ENCODE measurements at places on chromosomes 7 and 10. TPM values are rescaled to one million over a fixed set of nuclear protein-coding genes. Genes with fewer than 3 reads are reported as not detected.

Gene OPN1SW
- total RNA-seq = not detected

GRCh38 chr7:130421684-130422083 lies 19.1 kb downstream of the CEP41 start:
- H3K36me3 ChIP-seq = peaks cover 2% of the 10 kb centered on the region
- no peak overlapping the region for H3K27ac ChIP-seq
- H3K4me3 ChIP-seq = no peak overlapping the region
- peak; percentile 28 for DNase-seq

DNA sequence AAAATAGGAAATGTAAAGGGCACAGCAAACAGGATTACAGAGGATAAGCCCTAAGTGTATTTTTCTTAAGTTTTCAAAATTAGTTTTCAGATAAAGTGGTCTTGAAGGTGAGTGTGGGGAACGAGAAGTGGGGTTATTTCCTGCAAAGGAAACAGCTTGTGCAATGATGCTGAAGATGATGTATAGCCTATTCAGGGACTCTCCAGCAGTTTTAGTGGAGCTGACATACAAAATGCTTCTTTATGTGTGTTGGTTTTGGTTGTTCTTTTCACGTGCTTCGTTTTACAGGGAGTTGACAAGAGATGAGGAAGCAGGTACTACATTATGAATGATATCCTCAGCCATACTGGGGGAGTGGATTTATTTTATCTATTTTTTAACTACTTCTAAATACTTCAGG lies 20.5 kb downstream of the CASD1 start:
- no peak for DNase-seq
- peaks cover 11% of the 10 kb centered on the region for H3K36me3 ChIP-seq
- no peak overlapping the region for H3K4me3 ChIP-seq
- no peaks in the 10 kb centered on the region for H3K27me3 ChIP-seq

Gene ABCB8
- 48.4 TPM for total RNA-seq

DNA sequence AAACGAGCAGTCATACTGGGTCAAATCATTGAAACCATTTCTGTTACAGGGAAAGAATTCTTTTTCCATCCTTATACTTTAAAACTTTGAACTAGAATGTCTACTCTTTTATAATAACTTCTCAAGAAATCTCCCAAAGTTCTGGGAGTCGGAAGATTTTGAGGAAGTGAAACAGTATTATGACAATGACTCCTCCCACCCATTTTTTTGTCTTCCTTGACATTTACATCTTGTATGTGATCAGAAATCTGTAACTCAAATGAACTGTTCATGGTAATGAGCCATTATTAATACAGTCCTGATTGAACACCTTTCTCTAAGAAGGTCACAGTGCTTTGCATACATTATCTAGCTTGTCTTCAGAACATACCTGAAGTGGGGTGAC lies 227.4 kb downstream of the CELF2 start:
- H3K27me3 ChIP-seq = no peaks in the 10 kb centered on the region
- peaks cover 52% of the 10 kb centered on the region for H3K4me1 ChIP-seq
- no peak for DNase-seq
- H3K36me3 ChIP-seq = peaks cover 28% of the 10 kb centered on the region
- no peak overlapping the region for H3K4me3 ChIP-seq
- H3K27ac ChIP-seq = no peak overlapping the region

Gene NEUROG3
- total RNA-seq = not detected

Gene FFAR4
- not detected for total RNA-seq

DNA sequence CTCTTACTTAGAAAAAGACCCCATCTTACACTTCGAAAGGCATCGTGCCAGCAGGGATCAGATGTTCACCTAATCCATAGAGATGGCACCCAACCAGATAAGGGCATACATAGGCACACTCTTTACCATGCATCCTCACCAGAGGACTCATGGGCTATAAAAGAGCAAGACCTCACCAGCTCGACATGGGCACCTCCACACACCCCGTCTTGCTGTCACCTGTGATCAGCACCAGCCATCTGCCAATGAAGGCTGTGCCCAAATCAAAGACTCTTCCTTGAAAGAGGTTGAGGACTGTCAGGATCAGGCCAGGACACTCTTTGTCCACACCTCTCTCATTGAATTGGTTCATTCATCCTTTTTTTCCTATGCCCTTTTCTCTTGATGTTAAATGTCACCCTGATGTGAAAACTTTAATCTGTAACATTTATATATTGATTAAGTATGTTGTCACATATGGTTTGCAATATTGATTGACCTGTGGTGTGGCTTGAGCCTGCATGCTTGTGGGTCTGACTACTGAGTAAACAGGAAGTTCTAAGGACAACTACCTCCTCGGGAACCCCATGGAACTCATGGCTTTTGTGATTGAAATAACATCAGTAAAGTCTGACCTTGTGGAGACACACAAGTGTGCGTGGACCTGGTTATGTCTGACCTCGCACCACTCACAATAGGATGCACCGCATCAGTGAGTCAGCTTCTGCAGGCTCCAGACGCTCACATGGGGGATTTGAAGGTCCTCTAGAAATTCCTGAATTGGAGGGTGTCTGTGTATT lies 75.5 kb downstream of the HTR5A start:
- H3K36me3 ChIP-seq = no peaks in the 10 kb centered on the region
- H3K27ac ChIP-seq = no peak overlapping the region
- H3K27me3 ChIP-seq = peaks cover 17% of the 10 kb centered on the region
- no peaks in the 10 kb centered on the region for H3K4me1 ChIP-seq
- no peak overlapping the region for H3K4me3 ChIP-seq

- peak overlapping the region; percentile 45 for H3K4me3 ChIP-seq
- peaks cover 8% of the 10 kb centered on the region for H3K36me3 ChIP-seq
- no peak overlapping the region for H3K27ac ChIP-seq
- no peak for DNase-seq
- H3K4me1 ChIP-seq = peaks cover 30% of the 10 kb centered on the region
Measured at GRCh38 chr10:23439452-23439960, 631 bp downstream of the OTUD1 start.

DNA sequence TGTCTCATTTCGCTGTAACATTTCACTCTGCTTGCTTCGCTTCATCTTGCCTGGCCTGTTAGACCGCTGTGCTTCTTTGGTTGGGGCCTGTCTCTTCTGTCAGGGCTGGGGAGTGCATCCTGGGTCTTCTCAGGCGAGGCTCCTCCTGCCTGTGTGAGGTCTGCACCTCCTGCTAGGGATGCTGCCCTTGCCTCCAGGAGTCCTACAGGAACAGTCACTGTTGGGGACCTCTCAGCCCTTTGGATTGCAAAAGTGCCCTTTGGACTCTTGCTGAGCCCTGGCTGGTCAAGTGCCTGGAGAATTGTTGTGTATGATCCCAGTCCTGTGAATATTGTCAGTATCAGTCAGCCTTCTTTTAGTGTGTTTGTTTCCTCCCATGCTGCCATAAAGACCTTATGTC lies 84.1 kb downstream of the MDFIC start:
- peak overlapping the region; percentile 55 for H3K27ac ChIP-seq
- H3K4me1 ChIP-seq = peaks cover 83% of the 10 kb centered on the region
- peak; percentile 11 for DNase-seq
- no peak overlapping the region for H3K4me3 ChIP-seq

DNA sequence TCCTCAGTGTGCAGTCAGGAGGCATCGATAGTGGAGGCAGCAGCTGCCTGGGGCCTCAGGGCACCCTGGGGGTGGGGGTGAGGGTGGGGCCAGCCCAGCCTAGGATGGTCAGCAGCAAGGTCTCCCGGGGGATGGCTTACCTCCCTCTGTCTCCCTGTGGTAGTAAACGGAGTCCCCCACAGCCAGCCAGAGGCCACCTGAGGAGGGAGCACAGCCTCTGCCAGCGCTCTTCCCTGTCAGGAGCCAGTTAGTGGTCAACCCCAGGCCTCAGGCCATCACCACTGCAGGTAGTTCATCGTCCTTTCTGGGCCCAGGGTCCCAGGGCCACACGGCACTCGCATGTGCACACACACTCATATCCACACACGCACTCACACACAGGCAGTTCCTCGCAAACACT lies 22.1 kb downstream of the ACTR1A start:
- peaks cover 24% of the 10 kb centered on the region for H3K36me3 ChIP-seq
- DNase-seq = no peak
- H3K4me3 ChIP-seq = no peak overlapping the region
- H3K27ac ChIP-seq = no peak overlapping the region
- H3K27me3 ChIP-seq = no peaks in the 10 kb centered on the region

- H3K4me1 ChIP-seq = peaks cover 42% of the 10 kb centered on the region
- H3K27me3 ChIP-seq = no peaks in the 10 kb centered on the region
- peak; percentile 83 for DNase-seq
- H3K27ac ChIP-seq = peak overlapping the region; percentile 99
Measured at GRCh38 chr7:140229591-140230515, 53.1 kb upstream of the KDM7A start.

DNA sequence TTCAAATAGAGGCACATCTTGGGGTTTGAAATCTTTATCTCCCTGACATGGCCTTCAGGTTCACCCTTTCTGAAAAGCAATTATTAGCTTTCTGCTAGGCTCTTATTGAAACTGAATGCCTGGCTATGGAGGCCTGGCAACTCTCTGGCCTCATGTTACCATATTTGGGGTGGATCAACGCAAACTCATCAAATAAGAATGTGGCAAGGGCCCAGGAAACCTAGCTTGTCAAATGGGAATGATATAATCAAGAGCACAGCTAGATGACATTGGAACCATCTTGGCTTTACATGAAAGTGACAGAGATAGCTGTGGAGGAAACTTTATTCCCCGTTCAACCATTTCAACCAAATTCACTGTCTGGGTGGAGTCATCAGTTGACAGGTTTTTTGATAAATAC lies 202.8 kb upstream of the SMIM30 start:
- no peak overlapping the region for H3K27ac ChIP-seq
- no peaks in the 10 kb centered on the region for H3K4me1 ChIP-seq
- H3K27me3 ChIP-seq = no peaks in the 10 kb centered on the region
- no peaks in the 10 kb centered on the region for H3K36me3 ChIP-seq
- H3K4me3 ChIP-seq = no peak overlapping the region
